A549 treated with CORT108297 at 1 μM for 4 hours (cell line): ENCODE measurements at places on chromosomes 1 and 21. TPM values are rescaled to one million over a fixed set of nuclear protein-coding genes. Genes with fewer than 3 reads are reported as not detected.

S100A2 gene
- 16.0 to 29.8 TPM (median 24.0 TPM) in 5 replicates for total RNA-seq

NBPF6 gene
- 0.08 TPM in 1 of 5 replicates, not detected in the others for total RNA-seq

OLFML3 gene
- 3.7 to 4.0 TPM (median 3.8 TPM) in 5 replicates for total RNA-seq

KCNJ9 gene
- total RNA-seq: 0.02 TPM in 1 of 5 replicates, not detected in the others

TNFRSF18 gene
- 0.11 to 0.25 TPM (median 0.15 TPM) in 3 of 5 replicates, not detected in the others for total RNA-seq

NBPF10 gene
- total RNA-seq: 0.46 to 0.75 TPM (median 0.57 TPM) in 5 replicates

SEMA6C gene
- total RNA-seq: 1.3 to 2.5 TPM (median 1.9 TPM) in 5 replicates

PIP5K1A gene
- total RNA-seq: 42.3 to 54.3 TPM (median 44.7 TPM) in 5 replicates

BMP8B gene
- total RNA-seq: 3.5 to 4.9 TPM (median 4.5 TPM) in 5 replicates

DNAJB4 gene
- 33.1 to 60.2 TPM (median 37.7 TPM) in 5 replicates for total RNA-seq

OSCP1 gene
- 4.9 to 7.0 TPM (median 5.9 TPM) in 5 replicates for total RNA-seq

OR2L8 gene
- not detected in 5 replicates for total RNA-seq

KCNK2 gene
- 0.03 to 0.18 TPM (median 0.12 TPM) in 5 replicates for total RNA-seq

ZNF683 gene
- not detected in 5 replicates for total RNA-seq

PTPRU gene
- 6.0 to 8.9 TPM (median 7.0 TPM) in 5 replicates for total RNA-seq

C1QB gene
- not detected in 5 replicates for total RNA-seq

NFIA gene
- 4.1 to 6.0 TPM (median 5.3 TPM) in 5 replicates for total RNA-seq

LYPD8 gene
- total RNA-seq: 0.09 to 0.15 TPM (median 0.11 TPM) in 4 of 5 replicates, not detected in the other

SH2D5 gene
- 12.7 to 18.8 TPM (median 17.1 TPM) in 5 replicates for total RNA-seq

SPSB1 gene
- total RNA-seq: 27.9 to 32.5 TPM (median 30.3 TPM) in 5 replicates

ETNK2 gene
- 3.7 to 4.5 TPM (median 4.2 TPM) in 5 replicates for total RNA-seq

PRDM16 gene
- total RNA-seq: 0.05 to 0.32 TPM (median 0.14 TPM) in 5 replicates

GBP1 gene
- 0.09 to 0.18 TPM (median 0.10 TPM) in 5 replicates for total RNA-seq

TCHH gene
- total RNA-seq: 0.20 to 0.26 TPM (median 0.24 TPM) in 5 replicates

TTC22 gene
- total RNA-seq: not detected in 5 replicates

TRABD2B gene
- 0.45 to 1.4 TPM (median 0.60 TPM) in 5 replicates for total RNA-seq

LCE1E gene
- total RNA-seq: 0.31 TPM in 1 of 5 replicates, not detected in the others

TMEM167B gene
- total RNA-seq: 8.2 to 9.6 TPM (median 8.7 TPM) in 5 replicates

SERPINC1 gene
- 0.06 to 0.23 TPM (median 0.09 TPM) in 4 of 5 replicates, not detected in the other for total RNA-seq

SPAG17 gene
- total RNA-seq: not detected in 5 replicates

CFAP141 gene
- total RNA-seq: 0.29 TPM in 1 of 5 replicates, not detected in the others

AUNIP gene
- total RNA-seq: 6.0 to 8.0 TPM (median 6.4 TPM) in 5 replicates

IGSF5 gene
- total RNA-seq: not detected in 5 replicates

DIRAS3 gene
- 1.1 to 1.6 TPM (median 1.4 TPM) in 5 replicates for total RNA-seq

RHD gene
- total RNA-seq: not detected in 5 replicates

EVA1B gene
- 10.5 to 24.4 TPM (median 21.8 TPM) in 5 replicates for total RNA-seq

ZBTB8B gene
- total RNA-seq: under 0.01 TPM in 1 of 5 replicates, not detected in the others

MPL gene
- total RNA-seq: 0.14 TPM in 1 of 5 replicates, not detected in the others
